ENCODE measurements at places on chromosomes 4 and X.

DNA sequence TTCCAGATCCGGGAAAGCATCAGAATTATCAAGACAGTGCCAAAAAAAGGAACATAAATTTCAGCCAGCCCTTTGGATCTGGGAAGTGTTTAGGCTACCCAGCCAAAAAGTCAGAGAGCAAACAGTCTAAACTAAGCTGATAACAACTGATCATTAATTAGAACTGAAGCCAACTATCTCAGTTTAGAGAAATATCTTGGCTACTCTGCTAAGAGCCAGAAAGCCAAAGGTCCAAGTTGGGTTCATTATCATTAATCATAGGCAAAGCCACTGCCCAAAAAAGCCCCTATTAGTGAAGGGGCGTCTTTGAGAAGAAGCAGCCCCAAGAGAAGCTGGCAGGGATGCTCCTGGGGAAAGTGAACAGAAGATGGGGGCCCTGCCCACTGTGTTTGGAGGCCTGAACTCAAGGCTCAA, 37.0 kb upstream of the SHISA3 start:
- no peak for DNase-seq

DNA sequence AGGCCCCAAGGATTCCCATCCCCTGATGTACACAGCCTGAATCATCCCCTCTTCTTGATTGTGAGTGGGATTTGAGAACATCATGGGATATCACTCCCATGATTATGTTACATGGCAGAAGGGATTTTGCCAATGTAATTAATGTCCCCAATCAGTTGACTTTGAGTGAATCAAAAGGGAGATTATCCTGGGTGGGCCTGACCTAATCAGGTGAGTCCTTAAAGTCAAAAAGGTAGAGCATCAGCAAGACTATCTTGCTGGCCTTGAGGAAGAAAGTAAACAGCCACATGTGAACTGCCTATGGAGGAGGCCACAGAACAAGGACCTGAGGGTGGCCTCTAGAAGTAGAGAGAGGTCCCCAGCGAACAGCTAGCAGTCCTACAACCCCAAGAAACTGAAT, 203.1 kb upstream of the ATP6AP2 start:
- no peak for DNase-seq

DNA sequence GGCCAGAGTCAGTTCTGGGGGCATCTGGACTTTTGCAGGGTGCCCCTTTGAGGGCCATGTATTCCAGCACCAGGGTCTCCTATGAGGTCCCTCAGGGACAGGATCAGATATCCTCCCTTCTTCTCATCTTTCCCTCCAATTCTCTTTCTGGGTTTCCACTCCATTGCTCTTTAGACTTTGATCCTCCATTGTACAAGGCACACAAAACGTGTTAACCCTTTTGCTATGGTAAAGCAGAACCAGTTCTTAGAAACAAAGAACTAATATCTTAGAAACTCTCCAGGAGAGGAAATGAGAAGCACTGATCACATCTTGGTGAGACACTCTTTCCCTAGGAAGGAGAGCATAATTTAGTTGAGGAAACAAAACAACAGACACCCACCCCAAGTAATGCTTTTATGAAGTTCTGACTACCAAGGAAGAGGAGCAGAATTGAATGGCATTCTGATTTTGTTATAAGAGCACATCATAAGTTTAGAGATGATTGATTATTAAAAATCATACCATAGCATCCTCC, 200.7 kb upstream of the NPY2R start:
- DNase-seq: no peak

GRCh38 chrX:97268182-97268680, 384.5 kb downstream of the RPA4 start:
- DNase-seq: no peak

GRCh38 chr4:112520598-112521122, 4.7 kb upstream of the NEUROG2 start:
- DNase-seq: no peak

DNA sequence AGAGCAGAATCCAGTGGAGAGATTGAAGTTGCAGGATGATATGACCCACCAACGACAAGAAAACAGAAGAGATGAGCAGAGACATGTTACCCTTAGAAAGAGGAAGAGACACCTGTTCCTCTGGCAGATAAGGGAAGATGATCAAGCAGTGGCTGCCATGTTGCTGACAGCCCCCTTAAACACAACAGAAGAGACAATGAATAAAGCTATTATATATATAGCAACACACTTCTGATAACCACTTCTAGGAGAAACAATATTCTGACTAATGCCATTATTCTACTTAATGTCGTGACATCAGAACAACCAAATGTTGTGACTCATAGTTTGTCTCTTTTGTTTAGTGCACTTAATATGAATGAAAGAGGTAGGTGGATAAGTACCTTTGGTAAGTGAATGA, 44.9 kb downstream of the SH3RF1 start:
- DNase-seq: no peak

GRCh38 chr4:165198329-165198728, 9.0 kb upstream of the KLHL2 start:
- DNase-seq: no peak

DNA sequence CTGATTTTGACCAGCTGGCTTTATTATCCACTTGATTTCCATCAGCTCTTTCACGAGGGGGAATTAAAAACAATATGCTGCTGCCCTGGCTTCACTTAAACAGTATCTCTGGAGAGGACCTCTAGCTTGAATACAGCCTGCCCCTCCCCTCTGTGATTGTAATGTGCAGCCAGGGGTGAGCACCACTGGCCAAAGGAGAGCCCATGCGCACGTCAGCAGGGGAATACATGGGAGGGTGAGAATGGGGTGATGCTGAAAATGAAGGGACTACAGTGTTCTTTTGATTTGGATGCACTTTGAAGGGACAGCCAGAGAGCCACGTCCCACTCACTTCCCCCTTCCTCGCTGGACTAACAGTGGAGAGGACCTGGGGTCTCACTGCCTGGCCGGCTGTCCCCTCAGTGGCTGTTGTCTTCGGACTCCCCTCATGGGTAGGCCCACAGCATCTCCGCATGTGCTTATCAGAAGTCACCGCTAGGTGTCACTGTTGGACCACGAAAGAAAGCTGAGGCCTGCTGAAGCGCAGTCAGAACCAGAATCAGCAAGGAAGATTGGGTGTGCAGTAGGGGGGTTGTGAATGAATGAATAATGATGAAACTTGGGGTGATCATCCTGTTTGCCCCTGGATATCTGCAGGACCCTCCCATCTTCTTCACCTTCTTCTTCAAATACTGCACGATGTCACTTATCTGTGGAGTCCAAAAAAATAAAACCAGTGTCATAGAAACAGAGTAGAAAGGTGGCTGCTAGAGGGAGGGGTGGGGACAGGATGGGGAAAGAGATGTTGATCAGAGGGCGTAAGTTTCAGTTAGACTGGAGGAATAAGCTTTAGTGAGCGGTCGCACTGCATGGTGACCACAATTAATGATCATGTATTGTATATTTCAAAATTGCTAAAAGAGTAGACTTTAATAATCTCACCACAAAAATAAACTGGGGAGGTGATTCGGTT, 32.8 kb downstream of the CLCN4 start:
- peak; percentile 20 for DNase-seq

- no peak for DNase-seq
Measured at GRCh38 chrX:40012868-40013265, 84.9 kb downstream of the BCOR start.

DNA sequence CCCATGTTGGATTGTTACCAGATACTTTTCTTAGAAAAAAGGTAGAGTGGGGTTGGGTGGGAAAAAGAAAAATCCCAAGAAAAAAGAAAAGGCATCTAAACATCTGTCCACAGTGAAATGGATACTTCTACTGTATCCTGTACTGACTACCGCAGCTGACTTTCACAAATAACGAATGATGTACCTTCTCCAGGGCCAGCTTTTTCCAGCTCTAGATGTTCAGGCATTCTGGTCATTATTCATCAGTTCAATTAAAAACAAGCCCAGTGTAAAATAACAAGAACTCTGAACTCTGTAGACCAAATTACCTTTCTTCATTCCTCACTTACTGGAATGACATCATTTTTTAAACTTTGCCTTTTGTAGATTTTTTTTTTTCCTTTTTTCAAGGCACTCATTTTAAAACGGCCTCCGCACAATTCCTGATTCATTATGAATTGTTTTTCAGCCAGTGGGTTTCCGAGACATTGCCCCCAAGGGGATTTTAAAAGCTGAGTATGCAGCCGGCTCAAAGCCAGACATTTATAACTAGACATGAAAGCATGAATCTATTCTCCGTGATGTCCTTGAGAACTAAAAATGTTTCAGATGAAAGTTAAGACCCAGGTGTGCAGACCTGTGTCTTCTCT, 113.5 kb downstream of the PRKX start:
- DNase-seq: no peak

GRCh38 chr4:164803702-164804101, 49.8 kb downstream of the SMIM31 start:
- no peak for DNase-seq

DNA sequence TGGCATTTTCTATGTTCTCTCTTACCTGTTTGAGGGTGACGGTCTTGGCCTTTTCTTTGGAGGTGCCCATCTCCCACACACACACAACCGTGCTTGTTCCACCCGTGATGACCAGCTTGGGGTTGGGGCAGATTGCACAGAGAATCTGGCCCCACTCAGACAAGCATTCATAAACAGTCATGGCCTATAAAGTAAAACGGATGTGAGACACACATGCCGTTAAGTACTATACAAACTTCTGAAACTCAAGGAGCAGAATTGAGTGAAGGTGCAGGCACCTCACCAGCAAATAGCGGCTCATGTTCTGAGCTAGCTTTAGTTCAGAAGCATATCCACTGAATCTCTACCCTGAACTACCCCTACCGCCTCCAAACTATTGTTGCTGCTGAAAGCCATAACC, 107.6 kb downstream of the CDS1 start:
- DNase-seq: no peak

DNA sequence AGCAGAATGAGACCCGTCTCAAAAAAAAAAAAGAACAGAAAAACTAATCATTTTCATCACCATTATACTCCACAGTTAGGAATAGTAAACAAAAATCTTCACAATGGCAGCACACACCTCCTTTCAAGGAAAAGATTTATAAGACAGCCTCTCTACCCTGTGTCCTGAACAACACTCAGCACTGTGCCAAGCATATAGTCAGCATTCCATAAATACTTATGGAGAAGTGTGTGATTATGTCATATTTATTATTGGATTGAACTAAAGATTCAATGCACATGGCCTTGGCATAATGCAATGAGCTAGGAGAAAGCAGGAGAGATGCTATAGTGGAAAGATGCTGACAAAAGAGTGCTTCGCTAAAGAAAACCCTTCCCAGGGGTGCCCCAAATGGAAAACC, 52.6 kb downstream of the FAM114A1 start:
- DNase-seq: no peak

DNA sequence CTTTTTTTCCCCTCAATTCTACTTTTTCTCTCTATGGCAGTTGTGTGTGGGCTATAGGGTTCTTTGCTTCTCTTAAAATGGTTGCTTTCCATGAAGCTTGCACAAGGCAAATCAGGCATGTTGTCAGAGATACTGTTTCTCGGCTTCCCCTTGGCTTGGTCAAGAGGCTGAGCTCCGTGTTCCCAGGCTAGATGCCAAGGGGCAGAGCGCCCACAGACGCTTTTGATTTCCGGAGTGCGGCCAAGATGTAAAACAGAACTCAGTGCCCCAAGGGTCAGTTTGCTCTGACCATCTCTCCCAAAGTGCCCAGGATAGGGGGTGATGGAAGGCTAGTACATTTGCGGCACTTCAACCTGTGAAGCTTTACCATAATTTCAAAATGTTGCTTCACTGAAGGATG, 64.2 kb upstream of the DIPK2B start:
- DNase-seq: no peak

DNA sequence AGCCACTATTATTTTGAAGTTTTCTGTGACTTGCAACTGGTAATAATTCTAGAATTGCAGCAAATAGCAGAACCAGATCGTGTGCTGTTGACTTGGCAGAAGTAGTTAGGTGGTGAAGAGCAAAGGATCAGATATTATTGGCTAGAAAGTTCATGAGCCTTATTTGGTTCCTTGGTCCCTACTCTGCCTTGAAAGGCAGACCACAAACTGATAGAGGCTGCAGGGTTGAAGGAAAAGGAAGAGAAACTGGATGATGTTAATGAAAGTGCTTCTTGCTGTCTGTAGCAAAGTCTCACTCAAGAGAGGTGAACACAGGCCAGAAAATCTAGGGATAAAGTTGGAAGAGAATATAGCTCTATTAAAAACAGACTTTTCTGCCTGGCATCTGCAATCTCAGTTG, 41.2 kb upstream of the RNF150 start:
- DNase-seq: no peak

- no peak for DNase-seq
Measured at GRCh38 chr4:111326450-111326849, 703.6 kb upstream of the PITX2 start.

- DNase-seq: no peak
Measured at GRCh38 chr4:118997601-118998000, 108.9 kb downstream of the SYNPO2 start.

DNA sequence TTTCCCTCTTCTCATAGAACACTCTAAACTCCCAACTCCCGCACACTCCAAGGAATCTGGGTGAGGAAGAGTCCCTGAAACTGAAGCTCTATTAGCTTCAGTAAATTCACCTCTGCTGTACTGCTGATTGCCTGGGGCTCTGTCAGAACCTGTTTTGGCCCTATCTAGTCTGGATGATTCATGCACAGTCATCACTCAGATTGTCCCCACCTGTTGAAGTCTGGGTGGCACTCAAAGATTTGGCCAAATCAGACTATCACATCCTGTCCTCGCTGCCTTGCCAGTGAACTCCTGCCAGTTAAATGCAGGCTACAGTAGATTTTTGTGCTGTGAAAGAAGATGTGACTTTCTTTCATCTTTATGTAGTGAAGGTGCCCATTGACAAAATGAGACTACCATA, 63.5 kb upstream of the EMCN start:
- no peak for DNase-seq

Data from NCI-H1048 (cell line).